ENCODE measurements at places on chromosomes 6 and 20.

DNA sequence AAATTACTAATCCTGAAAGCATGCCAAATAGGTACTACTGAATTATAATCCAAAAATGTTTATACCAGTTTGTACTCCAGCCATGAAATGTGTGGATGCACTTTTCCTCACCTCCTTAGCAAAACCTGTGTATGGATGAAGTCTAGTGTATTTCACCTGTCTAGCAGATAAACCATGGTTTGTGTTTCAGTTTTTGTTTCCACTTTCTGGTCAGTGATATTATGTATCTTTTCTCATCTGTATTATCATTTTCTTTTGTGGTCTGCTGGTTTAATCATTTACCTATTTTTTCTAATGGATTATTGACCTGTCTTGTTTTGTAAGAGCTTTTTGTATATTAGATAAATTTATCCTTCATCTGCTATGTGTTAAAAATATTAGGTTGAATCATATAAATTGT is 41.0 kb upstream of the TMEM217 start:
- DNase-seq, result no peak

GRCh38 chr20:38113401-38114325 is 51.4 kb downstream of the TGM2 start:
- peak; percentile 55 for DNase-seq

- no peak for DNase-seq
Observed at GRCh38 chr6:88810089-88810488, 153.3 kb downstream of the RNGTT start.

DNA sequence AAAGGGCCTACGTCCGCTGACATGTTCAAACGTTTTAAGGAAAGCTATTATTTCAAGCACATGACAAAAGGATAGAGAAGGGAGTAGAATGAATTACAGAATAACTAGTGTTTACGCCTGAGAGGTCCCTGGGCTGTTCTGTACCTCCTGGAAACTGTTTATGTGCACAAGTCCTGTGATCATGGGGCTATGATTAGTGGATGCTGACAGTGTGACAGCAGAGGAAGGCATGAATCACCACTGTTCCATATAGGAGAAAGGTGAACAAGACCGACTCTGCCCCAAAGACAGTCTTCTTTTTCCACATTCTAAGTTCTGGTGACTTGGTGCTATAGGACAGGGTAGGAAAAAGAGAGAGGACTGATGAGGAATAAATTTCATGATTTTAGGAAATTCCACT is 249.2 kb upstream of the PRDM1 start:
- DNase-seq, result no peak

GRCh38 chr20:54214566-54214965 is 6.7 kb downstream of the PFDN4 start:
- DNase-seq, result no peak

- DNase-seq, result no peak
Observed at GRCh38 chr6:169918239-169918953, 167.0 kb downstream of the ERMARD start.

- no peak for DNase-seq
Observed at GRCh38 chr6:44415873-44416502, 28.5 kb downstream of the CDC5L start.

GRCh38 chr6:57075092-57075491 is 14.9 kb upstream of the ZNF451 start:
- DNase-seq, result no peak

DNA sequence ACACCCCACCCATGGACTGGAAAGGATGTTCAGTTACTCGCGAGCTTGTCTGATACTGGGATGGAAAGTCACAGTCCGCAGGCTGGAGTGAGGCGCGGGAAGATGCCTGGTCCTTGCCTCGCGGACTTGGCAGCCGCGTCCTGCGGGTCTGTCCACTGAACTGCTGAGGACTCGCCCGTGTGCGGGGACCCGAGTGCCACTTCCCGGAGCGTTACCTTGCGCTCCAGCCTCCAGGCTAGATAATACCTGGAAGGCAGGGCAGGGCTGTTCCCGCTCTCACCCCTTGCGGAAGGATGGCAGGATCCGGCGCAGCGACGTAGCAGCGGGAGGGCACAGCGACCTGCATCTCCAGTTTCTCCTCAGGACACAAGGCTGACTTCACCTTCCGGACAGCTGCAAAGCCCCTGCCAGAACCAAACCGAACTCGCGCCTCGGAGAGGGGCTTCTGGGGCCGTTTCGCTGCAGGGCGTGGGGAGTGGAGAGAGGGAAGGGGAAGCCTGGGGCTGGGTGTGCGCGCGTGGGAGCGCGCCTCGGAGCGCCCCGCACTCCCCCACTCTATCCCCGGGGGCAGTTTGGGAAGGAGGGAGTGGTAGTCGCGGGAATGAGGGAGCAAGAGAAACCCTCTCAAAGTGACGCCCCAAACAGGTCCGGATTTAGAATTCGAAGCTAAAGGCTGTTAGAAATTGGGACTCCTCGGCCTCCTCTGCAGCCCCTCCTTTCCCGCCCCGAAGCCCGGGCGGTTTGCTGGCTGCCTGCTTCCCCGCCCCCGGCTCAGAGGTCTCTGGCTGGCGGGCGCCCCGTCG is at the start of gene KCNQ5:
KCNQ5 (plus strand) TSS at position 774 of the 803 bp plus-strand sequence.
- peak; percentile 47 for DNase-seq

- DNase-seq, result no peak
Observed at GRCh38 chr6:144855812-144856531, 570.8 kb downstream of the UTRN start.

DNA sequence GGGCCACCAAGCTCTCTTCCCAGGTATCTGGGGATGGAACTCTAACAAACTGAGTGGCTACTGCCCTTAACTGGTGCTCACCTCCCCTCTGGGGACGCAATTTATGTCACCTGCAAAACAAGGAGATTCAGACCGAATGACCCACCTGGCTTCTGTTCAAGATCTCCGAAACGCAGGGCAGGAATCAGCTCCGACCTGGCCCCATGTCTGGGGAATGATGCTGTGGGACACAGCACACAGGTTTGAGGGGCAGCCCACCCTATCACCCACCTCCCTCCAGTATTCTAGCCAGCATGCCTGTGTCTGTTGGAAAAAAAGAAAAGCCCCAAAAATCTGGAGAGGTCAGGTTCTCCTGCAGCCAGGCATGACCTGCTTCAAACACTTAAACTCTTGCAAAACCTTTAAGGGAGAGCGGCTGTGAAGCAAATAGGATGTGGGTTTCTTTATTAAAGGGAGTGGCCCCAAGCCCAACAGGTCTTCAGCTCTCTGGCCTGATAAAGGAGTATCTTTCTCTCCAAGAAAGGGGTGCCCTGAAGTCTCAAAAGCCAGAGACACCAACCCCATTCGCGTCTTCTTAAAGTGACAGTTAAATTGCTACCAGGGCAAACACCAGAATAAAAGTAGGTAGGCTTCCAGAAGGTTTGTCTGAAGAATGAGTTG is 6.4 kb downstream of the PREX1 start:
- DNase-seq, result no peak
